Renal cortical epithelial cell (primary cell): ENCODE measurements at places on chromosomes 5 and 9.

DNA sequence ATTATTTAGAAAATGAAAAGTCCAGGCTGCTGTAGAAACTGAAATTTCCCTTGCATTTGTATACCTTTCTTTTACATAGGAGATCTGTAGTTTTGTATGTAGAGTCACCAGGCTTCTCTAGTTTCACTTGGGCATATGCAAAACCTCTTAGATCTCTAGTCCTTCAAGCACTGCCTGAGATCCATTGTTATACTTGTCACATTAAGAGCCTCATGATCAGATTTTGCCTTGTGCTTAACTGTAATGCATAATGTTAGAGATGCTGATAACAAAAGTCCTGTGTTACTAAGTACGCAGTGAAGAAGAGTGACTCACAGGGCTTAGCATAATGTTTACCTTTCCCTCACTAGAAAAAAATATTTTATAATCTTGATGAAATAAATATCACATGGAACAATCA lies 250.2 kb downstream of the CYLC2 start:
- no peak for DNase-seq

- DNase-seq = no peak
Observed at GRCh38 chr9:72478966-72479365, 42.4 kb upstream of the TMC1 start.

- no peak for DNase-seq
Observed at GRCh38 chr5:98069876-98070512, 703.5 kb upstream of the RGMB start.

GRCh38 chr9:129828051-129828450 lies 4.1 kb upstream of the TOR1A start:
- DNase-seq = no peak

GRCh38 chr5:84385705-84386104 lies 1.0 kb upstream of the EDIL3 start:
- DNase-seq = no peak

- DNase-seq = no peak
Observed at GRCh38 chr9:3385871-3386270, 139.9 kb downstream of the RFX3 start.

DNA sequence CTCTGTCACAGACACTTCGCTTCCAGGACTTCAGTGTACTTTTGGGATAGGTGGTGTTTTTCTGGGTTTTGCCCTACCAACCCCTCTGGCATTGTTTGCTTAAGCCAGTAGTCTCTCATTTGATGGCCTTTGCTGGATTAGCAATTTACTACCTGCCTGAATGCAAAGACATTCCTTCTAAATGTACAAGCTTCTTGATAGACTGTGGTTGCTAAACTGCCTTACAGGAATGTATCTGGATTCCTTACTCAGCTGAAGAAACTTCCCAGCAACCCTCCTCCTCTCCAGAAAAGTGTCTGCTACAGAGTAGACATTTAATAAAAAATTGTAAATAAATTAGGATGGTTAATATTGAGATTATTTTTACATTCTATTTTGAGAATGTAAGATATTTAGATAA lies 1916.7 kb downstream of the EFNA5 start:
- peak; percentile 83 for DNase-seq

GRCh38 chr5:122757285-122757684 lies 17.6 kb upstream of the SNX2 start:
- DNase-seq = no peak
